Kasumi-1 (cell line): ENCODE measurements at places on chromosomes 3 and 15.

GRCh38 chr15:39748276-39748675 lies 34.4 kb downstream of the FSIP1 start:
- no peak for DNase-seq

DNA sequence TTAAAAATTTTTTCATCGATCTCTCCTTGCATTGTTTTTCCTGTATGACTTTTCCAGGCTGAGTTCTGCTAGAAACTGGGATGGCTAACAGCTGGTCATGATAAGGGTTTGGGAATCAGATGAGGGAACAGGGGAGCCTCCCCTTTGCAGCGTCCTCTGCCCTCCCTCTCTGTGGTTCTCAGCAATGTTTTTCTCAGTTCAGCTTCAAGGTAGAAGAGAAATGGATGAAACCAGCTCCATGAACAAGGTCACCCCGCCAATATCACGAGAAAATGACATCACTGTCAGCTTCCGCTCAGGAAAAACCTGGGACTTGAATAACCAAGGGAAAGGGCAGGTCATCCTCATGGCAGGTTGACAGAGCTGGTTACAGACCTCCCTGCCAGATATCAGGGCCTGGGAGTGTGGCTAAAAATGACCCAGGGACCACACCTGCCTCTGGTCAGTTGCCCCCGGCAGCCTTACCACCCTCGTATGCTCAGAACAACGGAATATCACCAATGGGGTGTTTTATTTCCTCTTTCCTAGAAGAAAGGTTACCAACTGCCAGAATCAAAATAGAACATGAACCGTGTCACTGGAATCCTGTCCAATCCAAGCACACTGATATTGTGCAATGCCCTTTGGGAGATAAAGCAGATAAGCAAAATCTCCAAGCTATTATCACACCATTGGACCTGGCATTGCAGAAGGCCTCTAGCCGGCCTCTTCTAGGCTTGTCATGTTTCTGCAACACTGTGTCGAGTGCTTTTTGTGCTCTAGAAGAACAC lies 26.1 kb downstream of the LSM3 start:
- DNase-seq = peak; percentile 68

GRCh38 chr15:25850154-25851111 lies 12.7 kb downstream of the ATP10A start:
- DNase-seq = no peak

- no peak for DNase-seq
Measured at GRCh38 chr15:29838352-29839010, 16.2 kb upstream of the TJP1 start.

GRCh38 chr15:92968926-92969651 lies 69.0 kb downstream of the CHD2 start:
- DNase-seq = peak; percentile 15

DNA sequence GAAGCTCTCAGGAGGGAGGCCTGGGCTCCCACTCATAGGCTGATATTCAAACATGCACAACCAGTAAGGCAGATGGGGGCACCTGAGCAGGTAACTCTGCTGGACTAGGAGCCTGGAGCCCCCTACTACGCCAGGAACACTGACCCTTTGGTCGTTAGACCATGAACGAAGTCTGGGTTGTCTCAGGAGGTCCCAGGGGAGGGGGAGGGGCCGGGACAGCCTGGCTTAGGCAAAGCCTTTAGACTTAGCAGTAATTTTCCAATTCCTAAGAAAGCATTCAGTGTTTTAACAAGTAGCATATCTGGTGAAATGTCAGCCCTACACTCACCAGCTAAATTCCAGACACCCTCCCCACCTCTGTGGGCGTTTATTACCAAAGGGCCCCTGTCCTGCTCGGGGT lies 67.4 kb upstream of the ST8SIA2 start:
- DNase-seq = no peak

GRCh38 chr3:4593014-4593413 lies 99.9 kb downstream of the ITPR1 start:
- DNase-seq = no peak

DNA sequence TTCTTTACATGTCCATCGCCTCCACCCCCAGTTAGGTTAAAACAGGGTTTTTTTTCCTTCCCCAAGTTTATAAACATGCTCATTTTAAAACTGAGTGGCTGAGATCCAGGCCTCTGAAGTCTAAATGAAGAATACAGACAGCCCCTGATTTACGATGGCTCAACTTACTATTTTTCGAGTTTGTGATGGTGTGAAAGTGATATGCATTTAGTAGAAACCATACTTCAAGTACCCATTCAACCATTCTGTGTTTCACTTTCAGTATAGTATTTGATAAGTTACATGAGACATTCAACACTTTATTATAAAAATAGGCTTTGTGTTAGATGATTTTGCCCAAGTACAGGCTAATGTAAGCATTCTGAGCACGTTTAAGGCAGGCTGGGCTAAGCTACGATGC lies 30.5 kb upstream of the GNB5 start:
- DNase-seq = no peak

DNA sequence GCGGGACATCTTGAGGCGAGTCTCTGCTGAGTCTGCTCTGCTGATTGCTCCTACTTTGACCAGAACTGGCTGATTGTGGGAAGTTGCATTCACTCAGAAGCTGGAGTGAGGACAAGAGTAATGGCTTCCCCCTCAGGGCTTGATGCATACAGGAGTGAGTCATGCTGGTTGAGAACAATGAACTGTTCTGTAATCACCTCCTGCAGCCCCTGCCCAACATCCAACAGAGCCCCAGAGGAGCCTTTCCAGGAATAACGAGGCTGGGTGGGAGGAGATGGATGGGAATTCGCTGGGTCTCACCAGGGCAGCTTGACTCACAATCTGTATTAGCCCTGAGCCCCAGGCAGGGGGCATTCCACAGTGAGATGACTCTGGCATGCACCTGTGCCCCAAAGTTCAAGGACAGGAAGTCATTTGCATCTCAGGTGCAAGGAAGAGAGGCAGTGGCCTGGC lies 85.0 kb downstream of the RAB11A start:
- DNase-seq = no peak

DNA sequence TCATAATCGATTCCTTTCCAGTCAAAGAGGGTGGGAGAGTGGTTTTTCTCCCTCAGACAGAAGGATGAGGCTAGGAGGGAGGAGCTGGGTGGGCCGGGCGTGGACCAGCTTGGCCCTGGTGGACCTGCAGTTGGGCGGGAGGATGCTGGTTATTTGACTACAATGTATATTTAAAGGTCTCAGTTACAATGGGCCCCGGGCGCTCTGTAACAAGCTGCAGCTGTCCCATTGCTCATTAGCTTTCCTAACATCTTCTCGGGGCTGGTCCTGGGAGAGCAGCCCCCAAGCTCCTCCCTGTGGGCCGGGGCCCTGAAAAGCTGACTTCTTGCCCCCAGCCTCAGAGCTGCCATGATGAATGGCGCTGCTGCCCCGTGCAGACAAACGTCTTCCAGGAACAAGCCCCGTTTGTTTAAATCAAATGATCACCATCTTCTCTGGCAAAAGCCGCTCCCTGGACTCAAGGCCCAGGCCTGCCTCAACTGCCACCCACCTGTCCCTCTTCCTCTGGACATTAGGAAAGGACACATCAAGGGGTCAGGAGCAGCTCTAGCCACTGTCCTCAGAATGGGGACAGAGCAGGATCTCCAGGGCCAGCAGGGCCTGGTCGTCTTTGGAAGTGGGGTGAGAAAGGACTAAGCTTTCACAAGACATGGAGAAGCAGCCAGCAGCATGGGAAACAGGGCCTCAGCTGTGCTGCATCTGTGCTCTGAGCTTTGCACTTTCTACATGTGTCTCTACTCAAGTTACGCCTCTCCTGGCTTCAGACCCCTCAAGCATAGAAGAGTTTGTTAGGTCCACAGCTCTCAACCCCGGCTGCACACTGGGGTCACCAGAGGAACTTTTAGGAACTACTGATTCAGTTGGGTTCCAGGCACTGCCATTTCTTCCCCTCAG lies 38.6 kb downstream of the MAGEF1 start:
- DNase-seq = no peak

- no peak for DNase-seq
Measured at GRCh38 chr3:72516361-72516760, 331.9 kb downstream of the SHQ1 start.

GRCh38 chr3:84891851-84892250 lies 66.9 kb upstream of the CADM2 start:
- no peak for DNase-seq

GRCh38 chr3:55624238-55624637 lies 137.1 kb upstream of the WNT5A start:
- DNase-seq = no peak

DNA sequence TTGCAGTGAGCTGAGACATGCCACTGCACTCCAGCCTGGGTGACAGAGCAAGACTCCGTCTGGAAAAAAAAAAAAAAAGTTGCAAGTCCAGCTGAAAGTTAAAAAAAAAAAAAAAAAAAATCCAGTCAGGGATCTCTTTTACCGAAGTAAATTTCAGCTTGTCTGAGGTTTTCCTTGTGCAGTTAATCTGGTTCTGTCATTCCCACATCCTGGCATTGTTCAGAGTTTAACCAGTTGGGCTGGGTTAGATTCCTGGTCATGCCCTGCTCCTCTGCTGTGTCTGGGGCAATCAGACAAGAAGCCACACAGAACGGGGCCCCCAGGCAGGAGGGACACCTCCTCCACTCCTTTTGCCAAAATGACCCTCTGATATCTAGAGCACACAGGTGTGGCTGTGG lies 84.1 kb upstream of the KLHL25 start:
- no peak for DNase-seq

GRCh38 chr3:9222049-9222448 lies 27.4 kb downstream of the SRGAP3 start:
- DNase-seq = no peak

DNA sequence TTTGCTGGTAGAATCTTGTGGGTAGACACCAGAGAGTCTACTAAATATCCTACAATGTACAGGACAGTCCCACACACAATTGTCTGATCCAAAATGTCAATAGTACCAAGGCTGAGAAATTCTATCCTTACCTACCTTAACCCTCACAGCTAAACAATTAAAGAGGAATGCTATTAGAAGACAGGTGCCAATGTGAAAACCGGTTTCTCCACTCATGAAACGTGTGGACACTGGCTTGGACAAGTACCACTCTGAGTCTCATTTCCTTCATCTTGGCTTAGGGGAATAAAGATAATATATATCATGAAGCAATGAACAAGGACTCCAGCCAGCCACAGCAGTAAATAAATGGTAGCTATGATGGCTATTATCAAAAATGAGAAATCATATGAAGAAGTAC lies 90.2 kb downstream of the RFTN1 start:
- no peak for DNase-seq

DNA sequence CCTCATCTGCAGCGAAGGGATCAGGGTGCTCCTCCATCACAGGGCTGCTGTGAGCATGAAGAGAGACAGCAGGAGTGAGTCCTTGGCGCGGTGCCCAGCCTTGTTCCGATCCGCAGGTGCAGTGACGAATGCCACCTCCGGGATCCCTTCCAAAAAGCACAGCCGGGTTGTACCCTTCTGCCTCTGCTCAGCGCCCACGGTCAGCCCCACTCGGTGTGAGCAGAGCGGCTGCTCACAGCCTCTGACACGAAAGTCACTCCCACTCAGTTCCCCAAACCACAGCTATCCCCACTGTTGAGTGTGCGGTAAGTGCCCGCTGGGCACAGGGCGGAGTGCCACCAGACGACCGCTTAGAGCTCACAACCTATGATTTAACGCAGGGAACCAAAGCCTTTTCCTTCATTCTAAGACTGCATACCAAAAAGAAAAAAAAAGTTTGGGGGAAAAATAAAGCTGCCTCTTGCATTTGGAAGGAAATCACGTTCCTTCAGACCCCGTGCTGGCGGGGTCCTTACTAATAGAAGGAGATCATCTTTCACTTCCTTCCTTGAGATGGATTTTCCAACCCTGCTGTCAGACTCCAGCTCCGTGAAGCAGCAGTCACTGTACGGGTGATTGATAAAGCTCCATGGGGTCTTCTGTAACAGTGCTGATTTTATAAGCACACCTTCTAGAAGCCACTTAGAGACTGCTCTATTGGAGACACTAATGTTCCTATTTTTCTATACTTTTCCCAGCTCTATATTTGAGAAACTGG lies 34.7 kb upstream of the TUBGCP5 start:
- no peak for DNase-seq

- DNase-seq = no peak
Measured at GRCh38 chr3:171851660-171852058, 8.5 kb downstream of the TMEM212 start.

DNA sequence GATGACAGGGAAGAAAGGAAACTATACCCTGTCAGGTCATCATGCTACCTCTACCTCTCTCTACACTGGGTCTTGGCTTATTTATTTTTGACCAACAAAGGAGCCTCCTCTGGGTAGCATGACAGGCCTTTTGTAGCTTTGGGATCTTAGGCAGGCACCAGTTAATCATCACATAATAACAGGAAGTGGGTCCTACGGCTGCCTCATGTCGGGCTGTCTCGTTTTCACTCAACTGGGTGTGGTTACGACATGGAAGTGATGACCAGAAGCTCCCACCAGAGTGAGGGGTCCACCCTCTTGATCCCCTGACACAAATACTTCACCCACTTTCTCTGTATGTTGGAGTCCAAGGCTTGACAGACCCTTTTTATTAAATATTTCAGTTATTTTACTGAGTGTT lies 105.3 kb downstream of the CD47 start:
- no peak for DNase-seq

GRCh38 chr15:36903922-36904556 lies 196.3 kb downstream of the MEIS2 start:
- DNase-seq = no peak

GRCh38 chr15:83283138-83283812 lies 1.2 kb downstream of the BNC1 start:
- DNase-seq = no peak

DNA sequence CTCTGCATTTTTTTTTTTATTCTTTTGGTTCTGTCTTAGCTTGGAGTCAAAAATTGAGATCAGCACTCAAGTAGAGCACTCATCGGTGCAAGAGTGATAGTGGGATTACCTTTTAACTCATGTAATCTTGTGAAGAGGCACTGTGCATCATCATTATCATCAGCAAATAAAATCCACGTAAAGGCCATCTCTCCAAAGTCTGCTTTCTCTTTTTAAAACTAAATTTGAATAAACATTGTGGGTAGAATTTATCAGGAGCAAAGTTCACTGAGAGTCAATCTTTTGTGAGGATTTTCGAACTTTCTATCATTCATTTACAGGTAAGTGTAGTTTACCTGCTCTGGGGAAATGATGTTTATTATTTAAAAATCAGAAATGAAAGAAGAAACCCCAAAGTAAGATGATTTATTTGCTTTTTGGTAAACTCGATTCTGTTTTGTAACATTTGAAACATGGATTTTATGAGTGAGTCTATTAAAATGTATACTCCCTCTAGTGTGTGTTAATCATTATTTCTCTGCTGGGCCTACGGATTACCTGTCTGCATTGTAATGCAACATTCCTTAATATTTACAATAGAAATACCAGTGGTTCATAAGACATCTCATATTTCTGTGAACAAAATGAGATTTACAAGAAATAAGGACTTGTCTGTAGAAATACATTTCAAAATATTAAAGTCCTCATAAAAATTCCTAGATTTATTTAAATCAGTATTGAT lies 327.7 kb upstream of the NAALADL2 start:
- no peak for DNase-seq

- DNase-seq = no peak
Measured at GRCh38 chr3:73188707-73189106, 127.2 kb downstream of the EBLN2 start.

- DNase-seq = no peak
Measured at GRCh38 chr3:159775372-159775961, 213.2 kb upstream of the IL12A start.

- no peak for DNase-seq
Measured at GRCh38 chr15:23457890-23458289, 10.8 kb upstream of the GOLGA6L2 start.

- DNase-seq = no peak
Measured at GRCh38 chr15:42185801-42186200, 22.3 kb downstream of the VPS39 start.

- DNase-seq = no peak
Measured at GRCh38 chr3:184096811-184097383, at the start of gene HTR3E. Gene HTR3E (plus strand): TSS chr3:184097064. CDS start chr3:184097530, 466 bp downstream.

GRCh38 chr15:76169018-76169417 lies 109.2 kb downstream of the TMEM266 start:
- peak; percentile 56 for DNase-seq
